ENCODE measurements at places on chromosomes 5 and 9.

- DNase-seq, result no peak
Observed at GRCh38 chr9:76162086-76162730, 232.0 kb downstream of the RFK start.

- no peak for DNase-seq
Observed at GRCh38 chr9:126413391-126414068, 86.9 kb downstream of the MVB12B start.

GRCh38 chr5:175657593-175658271 is at the start of gene HRH2:
HRH2 (plus strand) TSS chr5:175658071; CDS start chr5:175683234, 25,163 bp downstream.
- no peak for DNase-seq

DNA sequence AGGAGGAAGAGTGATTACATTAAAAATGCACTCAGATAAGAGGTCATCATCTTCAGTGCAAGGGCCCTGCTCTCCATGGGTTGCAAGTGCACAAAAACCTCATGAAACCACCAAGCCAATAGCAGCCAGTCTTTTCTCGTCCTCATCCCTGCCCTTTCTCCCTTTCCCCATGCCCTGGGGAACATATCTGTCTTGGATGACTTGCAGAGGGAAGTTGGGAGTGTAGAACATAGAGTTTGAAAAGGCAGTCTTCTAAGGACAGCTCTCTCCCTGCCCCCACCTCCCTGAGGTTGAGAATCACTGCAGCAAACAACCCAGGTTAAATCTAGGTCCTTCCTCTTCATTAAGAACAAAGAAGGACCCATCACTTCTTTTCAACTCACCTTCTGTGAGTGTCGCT is 22.0 kb downstream of the DDX31 start:
- no peak for DNase-seq

DNA sequence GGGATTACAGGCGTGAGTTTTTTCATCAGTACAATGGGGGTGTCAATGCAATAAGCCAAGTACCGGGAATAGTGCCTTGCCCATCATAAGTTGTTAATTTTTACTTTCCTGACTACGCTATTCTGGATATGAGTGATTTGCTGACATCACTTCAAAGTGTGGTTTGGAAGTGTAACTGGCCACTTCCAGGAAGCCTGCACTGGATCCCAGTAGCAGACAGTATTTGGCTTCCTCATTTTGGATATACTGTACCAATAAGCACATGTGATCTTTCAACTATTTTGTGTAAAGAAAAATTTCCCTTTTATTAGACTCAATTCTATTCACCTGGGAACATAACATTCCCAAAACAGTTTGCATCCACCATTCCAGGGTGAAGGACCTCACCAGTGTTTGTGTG is 417.7 kb upstream of the KLF4 start:
- no peak for DNase-seq

GRCh38 chr5:66089384-66089783 is 54.7 kb upstream of the SREK1 start:
- no peak for DNase-seq

GRCh38 chr9:72911816-72912215 is 41.0 kb downstream of the ALDH1A1 start:
- DNase-seq, result no peak

DNA sequence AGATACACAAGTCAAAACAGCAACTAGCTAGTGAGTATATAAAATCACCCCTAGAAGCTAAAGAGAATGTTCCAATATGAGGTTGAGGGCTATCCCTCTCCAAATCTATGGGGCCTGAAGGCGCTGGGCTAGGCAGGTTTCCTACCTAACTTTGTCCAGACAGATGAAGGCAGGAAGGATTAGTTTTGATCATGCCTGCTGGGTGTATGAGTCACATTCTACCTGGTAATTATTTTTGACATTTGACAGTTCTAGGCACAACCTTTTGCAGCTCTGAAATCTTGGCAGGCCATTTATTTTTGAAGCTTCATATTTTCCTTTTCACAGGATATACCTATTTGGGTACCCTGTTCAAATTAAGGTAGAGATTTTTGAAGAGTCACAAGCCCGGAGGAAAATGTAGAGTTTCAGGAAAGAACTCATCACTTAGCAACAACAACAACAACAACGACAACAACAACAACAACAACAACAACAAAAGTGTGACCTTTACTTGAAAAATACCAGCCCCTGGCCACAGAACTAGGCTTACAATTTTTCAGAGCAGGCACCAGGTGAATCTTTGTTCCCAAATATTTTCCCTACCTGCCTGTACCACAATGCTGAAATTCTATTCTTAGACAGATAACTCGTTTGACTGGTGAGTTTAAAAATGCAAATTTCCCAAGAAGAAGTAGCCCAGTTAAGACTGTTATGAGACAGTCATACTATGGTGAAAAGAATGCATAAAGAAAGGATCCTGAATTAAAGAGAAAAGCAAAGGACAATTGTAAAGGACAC is 175.5 kb upstream of the TUT7 start:
- DNase-seq, result no peak

DNA sequence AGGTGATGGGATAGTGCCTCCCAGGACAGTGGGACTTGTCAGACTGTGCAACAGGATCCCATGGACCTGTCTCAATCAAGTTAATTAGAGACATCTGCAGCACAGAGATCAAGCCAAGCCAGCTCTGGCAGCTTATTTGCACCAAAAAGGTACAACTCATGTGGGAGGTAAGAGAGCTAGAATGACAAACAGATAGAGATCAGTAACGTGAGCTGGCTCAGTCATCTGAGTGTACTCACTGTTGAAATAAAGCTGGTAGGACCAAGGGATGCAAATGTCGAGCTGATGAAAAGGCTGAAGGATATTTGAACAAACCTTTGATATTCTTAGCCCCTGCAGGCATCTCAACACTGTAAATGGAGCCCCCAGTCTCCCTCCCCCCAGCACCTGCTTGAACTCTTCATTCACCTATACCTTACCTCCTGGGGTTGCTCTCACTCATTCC is 198.1 kb downstream of the EFNA5 start:
- DNase-seq, result no peak

DNA sequence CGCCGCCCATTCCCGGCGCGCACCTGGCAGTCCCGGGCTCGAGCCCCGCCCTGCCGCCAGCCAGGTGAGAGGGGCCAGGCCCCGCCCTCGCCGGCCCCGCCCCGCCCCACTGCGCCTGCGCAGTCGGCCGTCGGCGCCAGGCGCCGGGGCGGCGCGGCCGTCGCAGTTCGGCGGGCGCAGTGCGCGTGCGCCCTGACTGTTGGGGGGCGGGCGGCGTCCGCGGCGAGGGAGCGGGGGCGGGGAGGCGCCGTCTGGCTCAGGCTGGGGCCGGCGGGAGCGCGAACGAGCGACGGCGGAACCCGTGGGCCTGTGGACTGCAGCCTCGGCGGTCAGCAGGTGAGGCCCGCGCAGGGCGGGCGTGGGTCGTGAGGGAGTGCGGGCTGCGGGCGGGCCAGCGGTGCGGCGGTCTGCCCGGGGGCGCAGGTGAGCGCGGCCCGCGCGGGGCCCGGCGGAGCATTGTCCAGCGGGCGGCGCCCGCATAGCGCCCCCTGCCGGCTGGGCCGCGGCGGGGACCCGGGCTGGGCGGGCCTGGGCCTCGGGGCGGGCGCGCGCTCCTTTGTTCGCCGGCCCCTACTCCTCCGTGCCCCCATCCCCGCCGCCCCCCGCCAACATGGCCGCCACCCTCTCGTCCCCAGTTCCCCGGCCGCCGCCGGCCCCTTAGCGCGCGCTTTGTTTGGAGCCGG is at the start of gene SPIN1:
SPIN1 (plus strand) TSS at position 242 of the 683 bp plus-strand sequence. CDS start 38,096 bp downstream, outside the sequence.
- DNase-seq, result peak; percentile 8

DNA sequence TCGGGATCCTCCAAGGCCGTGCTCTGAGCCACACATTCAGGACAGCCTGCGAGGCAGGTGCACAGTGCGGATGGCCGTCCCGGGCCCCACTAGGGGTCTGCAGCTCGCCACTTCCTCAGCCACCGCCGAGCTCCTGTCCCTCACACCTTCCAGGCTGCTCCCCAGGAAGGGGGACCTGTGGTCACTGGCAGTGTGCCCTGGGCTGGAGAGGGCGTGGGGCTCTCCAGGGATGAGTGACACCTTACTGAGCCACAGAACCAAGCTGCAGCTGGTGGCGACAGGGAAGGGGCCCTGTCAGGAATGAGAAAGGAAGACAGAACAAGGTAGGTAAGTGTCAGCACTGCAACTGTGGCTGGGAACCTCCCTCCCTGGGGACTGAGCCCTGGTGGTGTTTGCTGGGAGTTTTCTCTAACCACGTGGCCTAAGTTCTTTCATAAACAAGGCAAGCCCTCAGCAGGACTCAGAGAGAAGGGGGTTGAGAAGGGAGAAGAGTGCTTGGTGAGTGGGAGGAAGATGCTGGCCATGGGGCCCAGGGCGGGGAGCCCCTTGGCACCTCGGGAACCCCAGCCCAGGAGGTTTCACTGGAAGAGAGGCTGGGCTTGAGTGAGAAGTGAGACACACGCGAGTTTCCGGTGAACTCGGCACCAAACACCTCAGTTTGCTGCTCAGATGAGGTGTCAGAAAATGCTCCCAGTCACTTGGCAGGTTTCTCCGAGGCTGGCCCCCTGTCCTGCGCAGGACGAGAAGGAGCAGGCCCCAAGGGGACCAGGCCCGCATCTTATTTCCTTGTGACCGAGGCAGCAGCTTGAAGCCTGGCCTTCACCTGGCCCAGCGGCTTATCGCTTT is 5.2 kb downstream of the IL13 start:
- DNase-seq, result no peak

GRCh38 chr9:93505541-93506132 is 52.3 kb upstream of the FAM120AOS start:
- no peak for DNase-seq

DNA sequence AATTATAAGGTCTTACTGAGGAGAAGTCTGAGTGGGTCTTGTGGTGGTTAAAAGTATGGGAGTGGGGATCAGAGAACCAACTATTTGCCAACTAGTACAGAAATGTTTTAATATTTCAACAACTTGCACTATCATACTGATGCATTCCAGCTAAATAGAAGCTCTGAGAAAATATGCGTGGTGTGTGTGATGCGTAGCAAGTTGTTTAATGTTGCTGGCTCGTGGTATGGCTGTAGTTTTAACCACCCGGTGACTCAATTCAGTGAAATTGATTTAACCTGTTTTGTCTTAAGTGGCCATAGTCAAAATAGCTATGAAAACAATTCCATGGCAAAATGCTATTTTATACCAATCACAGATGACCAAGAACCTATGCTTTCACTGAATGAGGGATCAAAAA is 176.5 kb upstream of the SLC24A2 start:
- DNase-seq, result no peak

DNA sequence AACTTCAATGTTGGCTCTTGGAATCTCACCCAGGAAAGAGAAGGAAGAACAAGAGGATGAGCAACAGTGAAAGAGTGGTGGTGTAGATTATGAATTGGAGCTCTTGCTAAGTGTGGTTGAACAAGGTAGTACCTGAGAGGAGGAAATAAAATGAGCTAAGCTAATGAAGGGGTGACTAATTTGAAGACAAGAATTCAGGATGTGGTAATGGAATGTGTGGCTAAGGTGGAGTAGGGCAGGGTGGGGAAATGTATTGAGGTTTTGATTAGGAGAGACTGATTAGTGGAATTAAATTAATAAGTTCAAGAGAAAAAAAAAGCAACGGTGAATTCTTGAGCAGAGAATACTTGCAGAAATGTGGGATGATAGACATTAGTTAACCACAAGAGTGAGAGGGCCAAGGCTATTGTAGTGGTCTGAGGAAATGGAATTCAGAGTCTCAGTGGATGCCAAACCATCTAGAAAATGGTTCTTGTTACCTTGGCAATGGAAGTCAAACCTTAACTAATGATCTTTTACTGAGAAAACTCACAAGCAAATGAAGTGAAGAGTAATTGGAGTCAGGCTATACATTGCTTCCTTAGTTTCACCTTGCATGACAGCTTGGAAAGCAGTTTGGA is 648.3 kb upstream of the ZNF608 start:
- no peak for DNase-seq

GRCh38 chr5:171773106-171773505 is 12.5 kb upstream of the SMIM23 start:
- no peak for DNase-seq
